ENCODE measurements at places on chromosomes 16 and 17.

- no peak for DNase-seq
These were observed 36.9 kb upstream of the TANGO6 start for GRCh38 chr16:68806422-68806821.

DNA sequence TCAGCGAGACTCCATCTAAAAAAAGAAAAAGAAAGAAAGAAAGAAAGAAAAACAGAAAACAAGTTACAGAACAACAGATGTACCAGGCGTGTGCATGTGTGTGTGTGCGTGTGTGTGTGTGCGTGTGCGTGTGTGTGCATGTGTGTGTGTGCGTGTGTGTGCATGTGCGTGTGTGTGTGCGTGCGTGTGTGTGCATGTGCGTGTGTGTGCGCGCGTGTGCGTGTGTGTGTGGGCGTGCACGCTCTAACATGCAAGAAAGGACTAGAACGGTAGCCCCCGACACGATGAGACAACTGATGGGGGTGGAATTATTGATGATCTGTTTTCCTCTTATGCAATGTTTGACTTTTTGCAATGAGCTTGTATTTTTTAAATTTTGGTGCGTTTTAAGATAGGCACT is 1.6 kb downstream of the ALDH3A1 start:
- DNase-seq = no peak

- no peak for DNase-seq
These were observed 8.1 kb downstream of the SLC5A11 start for GRCh38 chr16:24853830-24854229.

DNA sequence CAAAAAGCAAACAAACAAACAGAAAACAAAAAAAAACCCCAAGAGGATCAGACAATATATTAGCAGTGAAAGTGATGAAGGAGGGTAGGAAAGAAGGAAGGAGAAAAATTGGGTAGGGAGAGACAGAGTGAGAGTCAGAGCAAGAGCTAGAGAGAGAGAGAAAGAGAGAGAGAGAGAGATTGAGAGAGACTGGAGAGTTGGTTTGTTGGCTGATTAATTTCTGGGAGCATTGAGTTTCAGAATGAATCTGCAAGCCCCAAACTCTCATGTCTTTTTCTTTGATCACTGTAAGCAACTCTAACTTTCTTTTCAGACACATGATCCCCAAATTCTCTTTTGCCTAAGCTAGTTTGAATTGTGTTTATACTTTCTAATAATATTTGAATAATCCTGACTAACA is 388.1 kb downstream of the SHISA9 start:
- DNase-seq = no peak

DNA sequence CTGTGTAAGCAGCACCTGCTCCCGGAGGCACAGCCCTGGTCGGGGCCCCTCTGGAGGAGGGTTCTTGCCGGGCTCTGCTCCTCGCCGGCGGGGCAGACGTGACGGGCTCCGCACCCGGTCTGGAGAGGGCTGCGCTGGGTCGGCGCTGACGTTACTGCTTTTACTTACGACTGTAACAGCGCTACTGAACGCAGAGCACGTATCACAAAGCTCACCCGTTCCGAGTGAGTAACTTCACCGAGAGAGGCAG is 1.3 kb upstream of the RAB40C start:
- peak; percentile 63 for DNase-seq

GRCh38 chr16:11032922-11033291 is 88.5 kb downstream of the CLEC16A start:
- no peak for DNase-seq

DNA sequence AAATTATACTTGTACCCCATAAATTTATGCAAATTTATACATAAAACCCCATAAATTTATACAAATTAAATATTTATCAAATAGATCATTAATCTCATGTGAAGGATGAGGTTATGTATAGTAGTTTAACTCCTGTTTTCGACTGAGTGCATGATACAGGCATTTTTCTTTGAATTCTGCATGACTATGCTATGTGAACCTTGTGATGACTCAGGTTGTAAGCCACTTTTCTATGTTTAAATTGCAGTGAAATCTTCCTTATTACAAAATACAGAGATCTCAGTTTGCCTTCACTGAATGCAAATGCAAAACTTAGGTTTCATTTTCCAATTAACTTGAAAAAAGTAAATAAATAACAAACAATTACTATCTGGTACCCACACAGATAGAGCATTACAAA is 843.7 kb downstream of the CDH11 start:
- DNase-seq = no peak

All from body of pancreas (tissue), 4 donors.